ENCODE measurements at places on chromosomes 3 and 15. TPM values are rescaled to one million over a fixed set of nuclear protein-coding genes. Genes with fewer than 3 reads are reported as not detected.

DNA sequence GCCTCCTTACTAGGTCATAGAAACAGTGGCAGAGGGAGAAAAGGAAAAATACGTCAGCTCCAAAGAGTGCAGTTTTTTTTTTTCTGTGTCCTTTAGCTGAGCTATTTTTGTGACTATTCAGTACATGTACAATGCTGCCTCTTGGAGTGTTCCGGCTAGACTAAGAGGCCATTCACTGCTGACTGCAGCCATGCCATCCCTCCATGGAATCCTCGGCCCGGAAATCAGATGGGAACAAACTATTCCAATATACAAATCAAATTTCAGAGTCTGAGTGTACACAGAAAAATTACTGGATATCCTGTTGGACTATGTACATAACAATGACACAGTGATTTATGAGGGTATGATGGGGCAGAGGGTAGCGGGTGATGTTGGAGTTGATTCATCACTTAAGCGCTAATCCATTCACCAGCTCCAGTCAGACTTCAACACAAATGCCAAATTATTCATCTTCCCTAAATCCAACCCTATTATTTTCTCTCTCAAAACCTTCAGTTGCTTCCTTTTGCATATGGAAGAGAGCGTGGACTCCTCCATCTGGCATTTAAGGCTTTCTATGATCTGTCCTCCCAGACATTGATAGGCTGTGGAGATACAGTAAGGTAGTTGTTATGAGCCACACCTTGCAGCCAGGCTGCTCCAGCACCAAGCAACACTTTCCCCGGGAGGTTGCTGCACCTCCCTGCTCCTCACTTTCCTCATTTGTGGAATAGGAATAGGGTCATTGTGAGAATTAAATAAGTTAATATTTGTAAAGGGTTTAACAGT lies 109.1 kb downstream of the LPP start:
- no peak for DNase-seq

Gene TF
- 5.8 TPM for total RNA-seq

Gene GPR160
- total RNA-seq = 0.78 TPM

Gene FGD5
- total RNA-seq = 15.6 TPM

GRCh38 chr3:141083226-141083625 lies 32.1 kb downstream of the SPSB4 start:
- no peak for DNase-seq

Gene GOLGA8J
- total RNA-seq = not detected

GRCh38 chr3:100104442-100104798 lies 9.9 kb downstream of the FILIP1L start:
- no peak for DNase-seq

GRCh38 chr3:102105193-102105592 lies 255.9 kb downstream of the NFKBIZ start:
- no peak for DNase-seq
